ENCODE measurements at places on chromosomes 5 and 9.

DNA sequence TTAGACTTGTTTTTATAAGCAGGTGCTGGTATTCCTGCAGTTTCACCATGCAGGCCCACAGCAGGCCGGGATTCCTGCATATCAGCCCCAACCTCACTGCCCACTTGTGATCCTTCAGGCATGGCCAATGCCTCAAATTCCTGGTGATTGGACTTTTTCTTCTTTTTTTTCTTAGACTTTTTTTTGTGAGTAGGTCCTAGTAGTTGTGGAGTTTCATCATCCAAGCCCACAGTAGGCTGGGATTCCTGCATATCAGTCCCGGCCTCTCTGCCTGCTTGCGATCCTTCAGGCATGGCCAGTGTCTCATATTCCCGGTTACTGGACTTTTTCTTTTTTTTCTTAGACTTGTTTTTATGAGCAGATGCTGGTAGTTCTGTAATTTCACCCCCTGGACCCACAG, 4.8 kb downstream of the TTF1 start:
- no peak for DNase-seq

DNA sequence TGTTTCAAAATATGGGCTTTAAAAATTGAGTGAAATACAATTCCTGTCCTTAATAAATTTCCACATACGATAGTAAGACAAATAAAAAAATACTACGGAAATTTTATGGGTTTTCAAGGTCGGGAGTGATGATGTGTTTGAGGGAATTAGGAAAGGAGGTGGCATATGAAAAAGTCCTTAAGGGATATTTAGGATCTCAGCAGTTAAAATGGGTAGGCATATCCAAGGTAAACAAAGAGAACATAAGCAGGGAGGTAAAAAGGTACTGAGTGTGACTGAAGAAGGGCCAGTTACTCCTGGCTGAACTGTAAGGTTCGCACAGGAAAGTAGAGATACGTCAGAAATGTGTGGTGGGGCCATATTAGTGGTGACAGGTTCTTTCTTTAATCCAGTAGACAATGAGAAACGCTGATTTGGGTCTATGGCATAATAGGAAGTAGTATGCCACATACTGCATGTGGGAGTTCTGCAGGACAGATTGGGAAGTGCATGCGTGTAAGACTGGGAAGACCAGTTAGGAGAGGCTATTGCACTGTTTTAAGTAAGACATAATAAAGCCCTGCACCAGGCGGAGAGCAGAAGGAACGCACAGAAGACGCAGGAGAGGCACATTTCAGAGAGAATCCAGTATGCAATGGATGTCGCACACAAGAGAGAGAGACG, 937 bp upstream of the HMGCR start:
- DNase-seq: peak; percentile 72

DNA sequence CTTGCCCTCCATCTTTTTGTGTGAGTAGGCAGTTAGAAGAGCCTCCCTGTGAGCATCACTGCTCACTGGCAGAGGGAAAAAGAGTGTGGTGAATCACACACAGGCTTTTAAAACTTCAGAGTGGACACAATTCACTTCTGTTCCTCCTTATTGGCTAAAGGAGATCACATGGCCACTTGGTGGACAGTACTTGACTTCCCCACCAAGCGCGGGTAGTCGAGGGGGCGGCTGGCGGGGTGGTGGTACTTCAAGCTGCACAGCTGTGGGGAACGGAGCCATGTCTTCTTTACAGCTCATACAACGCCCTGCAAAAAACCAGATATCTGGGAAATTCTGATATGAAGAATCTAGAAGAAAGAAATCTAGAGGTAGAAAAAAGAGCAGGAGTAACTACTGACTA, 95.4 kb downstream of the PAM start:
- no peak for DNase-seq

DNA sequence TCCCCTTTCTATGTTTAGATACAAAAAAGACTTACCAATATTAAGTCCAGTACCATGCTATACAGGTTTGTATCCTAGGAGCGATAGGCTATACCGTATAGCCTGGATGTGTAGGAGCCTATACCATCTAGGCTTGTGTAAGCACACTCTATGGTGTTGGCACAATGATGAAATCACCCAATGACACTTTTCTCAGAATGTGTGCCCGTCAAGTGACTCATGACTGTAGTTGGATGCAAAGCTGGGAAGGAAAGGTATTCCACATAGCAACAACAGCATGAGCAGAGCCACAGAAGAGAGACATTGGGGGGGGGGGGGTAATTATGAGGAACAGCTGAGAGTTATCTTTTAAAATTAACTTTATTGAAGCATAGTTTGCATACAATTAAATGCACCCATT, 63.2 kb downstream of the TTLL11 start:
- DNase-seq: no peak

GRCh38 chr5:152813526-152813925, 408.4 kb upstream of the NMUR2 start:
- no peak for DNase-seq

GRCh38 chr9:105206496-105206820, 38.0 kb upstream of the SLC44A1 start:
- DNase-seq: no peak

DNA sequence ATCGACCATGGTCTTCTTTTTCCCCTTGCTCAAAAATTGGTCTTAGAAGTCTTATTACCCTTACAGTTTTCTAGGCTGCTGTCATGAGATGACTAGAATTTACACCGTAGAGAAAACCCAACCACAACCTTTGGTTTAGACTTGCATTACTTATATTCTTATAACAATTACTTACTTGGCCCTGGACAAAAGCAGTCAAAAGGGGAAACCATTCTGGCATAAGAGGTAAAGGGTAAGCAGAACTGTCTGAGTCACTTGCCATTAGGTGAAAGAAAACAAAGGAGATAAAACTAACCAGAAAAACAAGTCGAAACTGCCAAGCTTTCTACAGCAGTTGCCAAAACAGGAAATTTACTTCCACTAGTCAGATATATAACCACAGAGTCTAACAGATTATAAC, 17.9 kb downstream of the TMEM245 start:
- DNase-seq: no peak

DNA sequence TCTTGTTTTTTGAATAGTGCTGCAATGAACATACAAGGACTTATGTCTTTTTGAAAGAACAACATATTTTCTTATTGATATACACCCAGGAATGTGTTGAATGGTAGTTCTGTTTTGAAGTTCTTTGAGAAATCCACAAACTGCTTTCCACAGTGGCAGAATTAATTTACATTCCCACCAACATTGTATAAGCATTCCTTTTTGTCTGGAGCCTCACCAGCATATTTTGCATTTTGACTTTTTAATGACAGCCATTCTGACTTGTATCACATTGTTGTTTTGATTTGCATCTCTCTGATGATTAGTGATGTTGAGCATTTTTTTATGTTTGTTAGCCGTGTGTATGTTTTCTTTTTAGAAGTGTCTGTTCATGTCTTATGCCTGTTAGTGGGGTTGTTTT, 524.9 kb downstream of the SEMA5A start:
- no peak for DNase-seq

GRCh38 chr9:5095795-5096194, 89.6 kb downstream of the INSL6 start:
- no peak for DNase-seq

DNA sequence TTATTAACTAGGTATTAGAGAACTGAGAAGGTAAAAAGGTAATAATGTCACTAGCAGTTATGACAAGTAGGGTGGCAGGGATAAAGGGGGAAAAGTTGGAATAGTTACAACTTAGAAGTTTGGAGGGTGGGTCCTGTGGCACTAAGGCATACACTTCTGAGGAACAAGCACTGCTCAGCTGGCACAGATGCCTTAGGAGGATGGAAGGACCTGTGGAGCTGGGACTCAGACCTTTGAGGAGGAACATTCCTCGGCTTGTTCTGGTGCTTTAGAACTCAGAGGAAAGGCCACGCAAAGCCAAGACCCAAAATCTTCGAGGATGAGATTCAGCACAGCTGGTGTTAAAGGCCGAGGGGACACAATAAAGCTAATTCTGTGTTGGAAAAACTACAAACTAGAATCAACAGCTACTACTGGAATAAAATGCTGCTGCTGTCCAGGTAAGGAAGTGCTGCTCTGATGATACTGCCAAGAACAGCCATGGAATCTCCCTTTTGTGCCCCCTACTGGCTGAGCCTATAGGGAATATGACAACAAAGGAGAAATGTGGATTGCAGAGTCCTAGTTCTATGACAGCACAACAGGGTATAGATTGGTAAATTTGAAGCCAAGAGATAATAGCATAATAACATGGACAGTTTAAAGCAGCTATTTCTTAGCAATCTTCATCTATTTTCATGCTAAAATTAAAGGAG, 126.7 kb downstream of the SLC25A46 start:
- DNase-seq: peak; percentile 31

- DNase-seq: no peak
Observed at GRCh38 chr5:146068206-146068605, 37.2 kb downstream of the PLAC8L1 start.

- no peak for DNase-seq
Observed at GRCh38 chr5:150301170-150301505, 1.6 kb downstream of the ARSI start.

- no peak for DNase-seq
Observed at GRCh38 chr9:124003636-124004349, 7.8 kb upstream of the LHX2 start.

GRCh38 chr9:130770679-130771442, 64.2 kb upstream of the ABL1 start:
- peak; percentile 48 for DNase-seq

DNA sequence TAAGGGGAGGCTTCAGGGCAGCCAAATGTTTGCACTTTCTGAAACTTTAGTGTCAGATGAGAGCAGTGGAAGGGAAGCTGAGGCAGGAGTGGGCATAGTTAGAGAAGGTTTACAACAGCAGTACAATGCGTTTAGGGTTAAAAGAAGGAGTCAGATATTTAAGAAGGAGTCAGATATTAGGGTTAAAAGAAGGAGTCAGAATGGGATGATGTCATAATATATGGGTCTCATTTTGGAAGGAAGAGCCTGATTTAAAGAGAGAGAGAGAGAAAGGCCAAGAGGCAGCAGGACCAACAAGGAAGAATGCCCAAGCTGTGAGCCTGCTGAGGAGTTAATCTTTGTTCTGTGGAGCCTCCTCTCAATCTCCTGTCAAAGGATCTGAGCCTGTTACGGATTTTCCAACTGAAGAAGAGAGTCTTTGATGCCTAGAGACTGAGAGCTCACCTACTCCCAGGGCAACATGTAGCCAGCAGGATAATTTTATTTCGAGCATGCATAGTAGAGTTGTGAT, 9.5 kb downstream of the ISL1 start:
- no peak for DNase-seq

GRCh38 chr9:88460587-88461332, 72.5 kb downstream of the SPIN1 start:
- DNase-seq: no peak

- DNase-seq: no peak
Observed at GRCh38 chr9:37935096-37935495, 31.2 kb upstream of the SLC25A51 start.

GRCh38 chr5:155094455-155094854, 80.9 kb downstream of the KIF4B start:
- DNase-seq: no peak

DNA sequence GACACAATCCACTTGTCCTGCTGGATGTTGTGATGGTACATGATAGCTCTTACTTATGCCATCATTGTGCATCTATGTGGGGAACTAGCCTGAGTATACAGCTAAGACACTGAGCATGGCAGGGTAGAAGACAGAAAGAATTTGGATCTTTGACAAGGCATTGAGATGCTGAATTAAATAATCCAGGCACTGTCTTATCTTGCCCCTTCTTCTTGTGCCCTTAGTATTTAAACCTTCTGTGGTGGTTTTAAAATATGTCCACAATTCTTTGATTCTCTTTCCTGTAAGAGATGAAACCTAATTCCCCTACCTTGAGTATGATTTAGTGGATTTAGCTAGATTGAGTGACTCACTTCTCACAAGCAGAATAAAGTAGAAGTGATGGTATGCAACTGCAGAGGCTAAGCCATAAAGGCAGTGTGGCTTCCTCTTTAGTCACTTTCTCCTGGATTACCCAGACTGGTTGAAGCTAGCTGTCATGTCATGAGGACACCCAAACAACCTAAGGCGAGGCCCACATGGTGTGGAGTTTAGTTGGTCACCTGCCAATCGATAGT, 174.0 kb upstream of the NREP start:
- DNase-seq: no peak

DNA sequence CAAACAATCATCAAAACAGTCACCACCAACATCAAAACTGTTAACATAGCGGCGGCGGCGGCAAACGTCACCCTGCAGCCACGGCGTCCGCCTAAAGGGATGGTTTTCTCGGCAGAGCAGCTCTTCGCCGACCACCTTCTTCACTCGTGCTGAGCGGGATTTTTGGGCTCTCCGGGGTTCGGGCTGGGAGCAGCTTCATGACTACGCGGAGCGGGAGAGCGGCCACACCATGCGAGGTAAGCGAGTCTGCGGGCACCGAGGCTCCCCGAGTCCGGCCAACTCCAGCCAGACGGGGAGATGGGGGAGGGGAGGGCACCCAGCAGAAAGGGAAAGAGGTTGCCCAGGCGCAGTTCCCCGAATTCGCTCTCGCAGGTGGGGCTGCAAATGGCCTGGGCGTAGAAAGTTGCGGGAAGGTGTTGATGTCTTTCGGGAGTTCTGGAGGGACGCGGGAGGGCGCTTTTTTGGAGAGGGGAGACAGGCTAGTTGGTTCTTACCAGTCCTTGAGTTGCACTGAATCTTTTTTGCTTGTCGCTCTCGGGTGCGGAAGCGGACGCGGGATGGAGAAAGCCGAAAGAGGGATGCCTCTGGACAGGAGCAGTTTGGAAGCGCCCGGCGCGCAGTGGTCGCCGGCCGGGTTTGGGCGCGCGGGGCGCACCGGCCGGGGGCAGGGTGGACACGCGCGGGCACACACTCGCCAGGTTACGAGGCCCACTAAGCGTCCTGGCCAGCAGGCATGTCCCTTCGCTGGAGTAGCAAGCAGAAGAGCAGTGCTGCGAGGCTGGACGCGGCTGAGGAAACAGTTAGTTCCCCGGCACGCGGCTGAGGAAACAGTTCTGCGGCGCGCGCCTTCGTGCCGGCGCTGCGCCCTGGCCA, 849 bp downstream of the RORB start:
- DNase-seq: no peak

DNA sequence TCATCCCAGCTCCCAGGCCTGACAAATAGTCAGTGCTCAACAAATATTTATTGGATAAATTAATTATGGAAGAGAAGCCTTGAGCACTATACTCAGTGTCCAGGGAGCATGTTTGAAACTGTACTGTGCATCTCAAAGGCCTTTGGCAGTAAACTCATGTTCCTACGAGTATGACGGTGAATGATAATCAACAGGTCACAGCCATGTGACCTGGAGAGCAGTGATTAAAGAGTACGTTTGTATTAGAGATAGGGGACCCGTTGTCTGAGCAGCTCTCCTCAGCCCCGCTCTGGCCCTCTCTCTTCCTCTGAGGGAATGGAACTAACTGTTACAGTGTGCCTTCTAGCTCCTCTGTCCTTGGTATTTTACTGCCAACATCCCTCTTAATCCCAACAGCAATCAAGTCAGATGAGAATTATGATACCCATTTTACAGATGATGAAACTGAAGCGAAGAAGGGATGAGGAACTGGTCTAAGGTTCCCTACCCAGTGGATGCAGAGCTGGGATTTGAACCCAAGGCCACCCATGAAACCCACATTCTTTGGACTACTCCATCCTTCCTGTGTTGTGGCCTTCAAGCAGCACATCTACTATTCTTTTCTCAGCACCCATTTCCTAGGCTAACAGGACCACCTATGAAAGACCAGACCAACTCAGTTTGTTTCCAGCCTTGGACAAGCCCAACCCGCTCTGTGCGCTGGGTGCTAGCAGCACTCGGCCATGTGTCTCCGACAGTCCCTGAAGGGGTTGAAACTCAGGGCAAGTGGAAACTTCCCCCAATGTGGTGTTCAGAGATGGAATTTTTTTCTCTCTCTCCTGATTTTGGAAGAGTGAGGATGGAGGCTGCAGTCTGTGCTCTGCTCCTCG, 34.9 kb downstream of the SPRY4 start:
- no peak for DNase-seq

Data from hepatic stellate cell (primary cell).